Hepatocyte (in vitro differentiated cells): ENCODE measurements at places on chromosomes 2 and 18.
A peak's percentile ranks its signal among the peaks of the same experiment; 100 is the strongest.

- no peak for DNase-seq
These were observed 32.4 kb downstream of the IL18R1 start for GRCh38 chr2:102387763-102388546.

DNA sequence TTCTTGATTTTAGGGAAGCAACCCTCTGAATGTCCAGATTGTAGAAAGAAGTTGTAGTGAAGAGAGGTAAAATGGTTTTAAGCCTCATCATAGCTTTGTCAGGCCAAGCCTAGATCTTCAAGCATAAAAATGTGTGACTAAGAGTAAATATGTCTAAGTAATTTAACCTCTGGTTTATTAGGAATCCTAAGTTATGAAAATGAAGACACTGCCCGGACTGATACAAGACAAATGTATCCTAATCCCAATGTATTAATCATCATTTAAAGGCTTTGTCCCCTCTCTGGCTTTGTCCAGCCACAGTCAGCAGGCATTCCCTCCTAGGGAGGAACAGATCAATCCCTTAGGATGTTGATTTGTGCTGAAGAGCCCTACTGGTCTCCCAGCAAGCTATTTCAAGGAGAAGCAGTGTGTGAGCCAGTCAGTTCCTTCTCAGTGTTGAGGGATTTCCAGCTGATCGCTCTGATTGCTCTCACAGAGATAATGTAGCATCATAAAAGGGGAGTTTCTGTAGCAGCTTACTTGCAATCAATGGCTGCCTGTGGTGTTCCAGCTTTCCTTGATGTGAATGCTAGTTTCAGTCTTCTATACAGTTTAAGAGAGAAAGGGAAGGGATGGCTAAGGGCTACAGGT lies 796.1 kb downstream of the EPHA4 start:
- DNase-seq: no peak

GRCh38 chr2:241494311-241494908 lies 14.0 kb downstream of the STK25 start:
- DNase-seq: no peak

GRCh38 chr2:98520806-98521205 lies 76.1 kb downstream of the INPP4A start:
- DNase-seq: no peak

GRCh38 chr2:97740590-97741182 lies 27.3 kb downstream of the ZAP70 start:
- peak; percentile 61 for DNase-seq
